ENCODE measurements at places on chromosomes 5 and 9.

DNA sequence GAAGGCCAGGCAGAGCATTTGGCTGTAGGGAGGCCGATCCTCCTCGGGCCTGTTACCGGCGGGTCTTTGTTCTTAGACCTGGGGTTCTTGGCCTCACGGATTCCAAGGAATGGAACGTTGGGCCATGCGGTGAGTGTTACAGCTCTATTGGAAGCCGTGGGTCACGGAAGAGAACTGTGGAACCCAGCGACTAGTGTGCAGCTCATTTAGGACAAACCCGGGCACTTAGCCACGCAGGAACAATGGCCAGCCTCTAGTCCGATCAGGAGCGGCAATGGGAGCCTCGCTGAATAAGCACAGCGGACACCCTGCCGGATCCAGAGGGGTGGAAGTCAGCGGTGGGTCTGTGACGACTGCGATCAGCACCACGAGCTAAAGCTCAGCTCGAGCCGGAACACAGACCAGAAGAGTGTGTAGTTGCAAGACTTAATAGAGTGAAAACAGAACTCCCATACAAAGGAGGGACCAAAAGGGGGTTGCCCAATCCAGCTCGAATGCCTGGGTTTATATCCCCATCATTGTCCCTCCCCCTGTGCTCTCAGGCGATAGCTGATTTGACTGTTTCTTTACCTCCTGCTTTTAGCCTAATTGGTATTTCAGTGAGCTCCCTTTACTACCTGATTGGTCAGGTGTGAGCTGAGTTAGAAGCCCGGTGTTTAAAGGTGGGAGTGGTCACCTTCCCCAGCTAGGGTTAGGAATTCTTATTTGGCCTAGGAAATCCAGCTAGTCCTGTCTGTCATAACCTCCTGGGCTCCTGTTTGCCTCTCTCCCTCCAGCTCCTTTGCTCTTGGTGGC, 53.7 kb upstream of the RPL26L1 start:
- DNase-seq, result no peak

DNA sequence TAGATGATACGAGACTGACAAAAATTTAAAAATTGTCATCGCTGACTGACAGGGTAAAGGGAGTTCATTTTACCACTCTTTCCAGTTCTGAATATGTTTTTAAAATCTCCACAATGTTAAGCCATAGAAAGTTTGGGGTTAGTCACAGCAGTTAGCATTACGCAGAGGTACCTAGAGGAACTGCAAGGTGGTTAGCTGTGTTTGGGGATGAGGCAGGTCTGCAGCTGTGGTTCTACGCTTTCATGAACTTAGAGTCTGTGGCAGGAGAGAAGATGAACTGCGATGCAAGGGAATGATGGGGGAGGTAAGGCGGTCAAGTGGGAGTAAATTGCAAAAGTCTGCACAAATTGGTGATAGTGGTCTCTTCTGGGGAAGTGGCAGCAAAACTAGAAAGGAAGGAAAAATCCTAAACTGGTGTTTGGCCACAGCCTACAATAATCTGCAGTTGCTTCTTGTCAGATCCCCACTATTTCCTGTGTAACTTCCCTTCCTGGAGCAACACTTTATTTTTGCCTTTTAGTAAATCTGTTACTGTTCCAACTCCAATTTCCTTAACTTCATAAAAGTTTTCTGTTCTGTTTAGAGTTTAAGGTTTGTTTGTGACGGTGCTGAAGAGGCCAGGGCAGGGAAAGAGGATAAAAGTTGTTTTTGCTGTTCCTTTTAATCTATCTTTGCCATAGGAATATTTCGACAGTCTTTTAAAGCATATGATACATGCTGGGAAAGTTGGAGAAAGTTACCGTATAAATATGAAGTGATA, 38.6 kb upstream of the SNX2 start:
- no peak for DNase-seq

GRCh38 chr5:119067450-119067849, 3.4 kb upstream of the DMXL1 start:
- no peak for DNase-seq

DNA sequence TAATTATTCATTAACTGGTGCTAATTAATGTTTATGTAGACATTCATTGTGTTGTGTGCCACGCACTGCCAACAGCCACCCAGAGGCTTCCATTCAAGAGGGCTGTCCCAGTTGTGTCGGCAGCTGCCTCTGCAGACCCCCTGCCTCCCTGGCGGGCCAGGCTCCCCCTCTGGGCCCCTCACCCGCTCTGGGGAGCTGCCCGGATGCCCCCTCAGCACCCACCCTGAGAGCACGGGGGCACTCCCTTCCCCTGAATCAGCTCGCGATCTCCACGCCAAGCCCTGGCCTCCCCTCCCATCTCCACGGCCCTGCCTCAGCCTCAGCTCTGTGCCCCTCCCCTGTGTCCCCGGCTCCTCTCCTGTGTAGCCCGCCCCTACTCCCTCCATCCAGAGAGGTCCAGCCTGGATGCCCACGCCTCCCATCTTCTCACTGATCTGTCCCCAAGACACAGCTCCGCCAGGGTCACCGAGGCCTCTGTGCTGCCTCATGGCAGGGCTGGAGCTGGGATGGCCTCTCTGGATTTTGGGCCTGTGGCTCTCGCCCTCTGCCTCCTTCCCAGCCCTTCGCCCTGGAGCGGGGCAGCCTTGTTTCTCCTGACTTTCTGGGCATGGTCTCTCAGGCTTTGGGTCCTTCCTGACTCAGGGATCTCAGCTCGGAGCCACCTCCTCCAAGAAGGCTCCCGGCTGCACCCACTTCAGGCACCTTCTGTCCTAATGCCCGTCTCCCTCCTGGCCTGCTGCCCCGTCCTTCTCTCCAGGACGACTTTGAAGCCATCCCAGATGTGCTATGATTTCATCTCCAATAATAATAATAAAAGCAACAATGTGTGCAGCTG, 16.0 kb upstream of the SLC9A3 start:
- DNase-seq, result no peak

DNA sequence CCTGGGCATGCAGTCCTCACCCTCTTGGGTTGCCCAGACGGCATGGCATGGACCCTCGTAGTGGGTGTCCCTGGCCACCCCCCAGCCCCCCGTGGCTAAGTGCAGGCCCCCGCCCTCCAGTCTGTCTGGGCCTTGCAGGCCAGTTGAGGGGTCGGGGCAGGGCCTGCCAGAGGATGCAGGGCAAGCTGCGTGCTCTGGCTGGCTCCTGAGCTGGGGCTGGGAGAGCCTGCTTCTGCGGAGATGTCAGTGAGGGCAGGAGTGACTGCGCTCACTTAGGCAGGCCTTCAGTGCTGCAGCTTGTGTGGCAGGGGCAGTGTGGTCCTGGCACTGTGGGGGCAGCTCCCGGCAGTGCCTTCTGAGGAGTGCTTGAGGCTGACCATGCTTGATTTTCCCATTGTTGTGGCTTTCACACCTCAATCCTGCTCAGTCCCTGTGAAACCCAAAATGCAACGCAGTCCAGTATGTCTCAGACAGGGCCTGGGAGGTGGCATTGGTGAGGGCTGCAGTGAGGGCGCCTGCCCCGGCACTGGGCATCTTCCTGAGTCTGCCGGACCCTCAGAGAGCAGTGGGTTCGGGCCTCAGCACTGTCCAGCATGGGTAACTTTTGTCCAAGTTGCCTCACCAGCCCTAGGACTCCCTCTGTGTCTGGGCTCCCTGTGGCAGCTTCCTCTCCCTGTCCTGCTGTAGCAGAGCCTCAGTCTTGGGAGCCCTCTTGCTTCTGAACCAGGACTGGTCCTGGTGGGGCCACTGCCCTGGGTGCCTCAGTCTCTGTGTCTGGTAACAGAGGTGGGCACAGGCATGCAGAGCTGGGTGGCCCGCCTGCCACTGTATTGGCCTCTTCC, 93.0 kb downstream of the PHF2 start:
- no peak for DNase-seq

DNA sequence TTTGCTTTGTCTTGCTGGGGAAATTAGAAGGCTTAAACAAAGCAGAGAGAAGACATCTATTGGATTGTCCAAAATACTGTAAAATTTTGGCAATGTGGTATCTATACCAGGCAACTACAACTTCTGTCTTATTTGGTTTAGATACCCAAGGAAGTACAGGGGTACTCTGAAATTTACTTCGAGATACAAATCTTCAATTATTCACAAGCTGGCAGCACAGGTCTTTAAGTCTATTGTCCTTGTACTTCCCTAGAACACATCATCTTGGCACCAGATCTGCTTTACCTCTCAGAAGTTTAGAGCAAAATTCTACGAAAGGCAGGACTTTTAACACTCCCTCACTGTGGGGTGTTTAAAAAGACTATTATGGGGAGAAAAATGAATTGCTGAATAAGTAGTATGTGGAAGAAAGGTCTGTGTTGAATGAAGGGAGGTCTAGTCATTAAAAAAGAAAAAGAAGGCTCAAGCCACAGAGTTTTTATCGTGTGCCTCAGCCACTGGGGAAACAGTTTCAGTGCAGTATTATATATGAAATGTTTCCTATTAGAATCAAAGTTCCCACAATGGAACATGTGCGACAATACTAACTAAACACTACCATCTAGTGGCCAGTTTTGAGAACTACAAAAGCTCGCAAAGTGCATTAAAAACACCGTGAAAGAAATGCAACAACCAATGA, 93.7 kb downstream of the PDE4D start:
- DNase-seq, result no peak

DNA sequence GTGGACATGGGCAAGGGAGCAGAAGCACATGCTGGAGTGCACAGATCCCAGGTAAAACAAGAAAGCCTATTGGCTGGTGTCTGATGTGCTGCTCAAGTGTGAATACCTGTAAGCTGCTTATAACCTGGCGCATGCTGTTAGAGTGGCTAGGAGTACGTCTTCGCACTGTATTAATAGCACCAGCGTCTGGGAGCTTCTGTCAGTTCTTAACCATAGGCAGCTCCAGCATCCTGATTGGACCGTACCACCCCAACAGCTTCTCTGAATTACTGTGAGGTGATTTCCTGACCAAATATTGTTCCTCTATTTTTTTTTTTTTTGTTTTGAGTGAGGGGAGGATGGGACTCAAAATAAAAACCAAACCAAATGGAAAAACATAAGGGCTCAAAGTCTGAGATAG, 987.6 kb downstream of the PTPRD start:
- DNase-seq, result no peak

DNA sequence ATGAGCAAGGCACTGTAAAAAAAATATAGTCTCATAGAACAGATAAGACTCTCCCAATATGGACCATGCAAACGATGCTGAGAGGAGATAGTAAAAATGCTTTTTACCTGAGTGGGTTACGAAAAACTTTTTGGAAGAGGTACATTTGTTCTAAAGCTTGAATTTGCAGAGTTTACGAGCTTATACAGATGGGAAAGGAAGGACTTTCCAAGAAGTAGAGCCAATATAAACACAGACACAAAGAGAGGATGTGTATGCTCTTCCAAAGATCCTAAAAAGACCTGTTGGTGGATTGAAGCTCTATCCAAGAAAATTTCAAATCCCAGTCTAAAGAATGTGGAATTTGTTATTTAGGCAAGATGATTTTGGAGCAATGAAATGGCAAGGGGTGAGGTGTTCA, 127.1 kb upstream of the SLCO6A1 start:
- no peak for DNase-seq

DNA sequence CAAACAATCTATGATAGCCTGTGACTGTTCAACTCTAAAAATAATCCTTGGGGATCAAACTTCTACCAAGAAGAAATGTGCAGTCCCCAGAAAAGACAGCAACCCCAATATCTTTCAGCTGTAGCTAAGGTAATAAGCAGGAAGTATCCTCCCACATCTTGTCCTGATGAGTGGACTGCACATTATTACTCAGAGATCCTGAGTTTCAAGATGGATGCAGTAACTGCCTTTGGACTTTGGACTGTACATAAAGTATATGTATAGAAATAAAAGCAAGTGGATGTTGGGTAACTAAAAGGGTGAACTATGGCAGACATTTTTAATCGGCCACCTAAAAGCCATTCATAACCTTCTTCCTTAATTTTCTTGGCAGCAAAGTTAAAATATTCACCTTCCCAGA, 45.1 kb downstream of the SMIM23 start:
- DNase-seq, result no peak
